Activated gamma-delta T cell treated with Interleukin-2 at 50 U/mL for 16 hours (primary cell): ENCODE measurements at places on chromosomes 3 and 15.
A peak's percentile ranks its signal among the peaks of the same experiment; 100 is the strongest.

- DNase-seq: no peak
These were observed 11.5 kb upstream of the NEK10 start for GRCh38 chr3:27380433-27381357.

DNA sequence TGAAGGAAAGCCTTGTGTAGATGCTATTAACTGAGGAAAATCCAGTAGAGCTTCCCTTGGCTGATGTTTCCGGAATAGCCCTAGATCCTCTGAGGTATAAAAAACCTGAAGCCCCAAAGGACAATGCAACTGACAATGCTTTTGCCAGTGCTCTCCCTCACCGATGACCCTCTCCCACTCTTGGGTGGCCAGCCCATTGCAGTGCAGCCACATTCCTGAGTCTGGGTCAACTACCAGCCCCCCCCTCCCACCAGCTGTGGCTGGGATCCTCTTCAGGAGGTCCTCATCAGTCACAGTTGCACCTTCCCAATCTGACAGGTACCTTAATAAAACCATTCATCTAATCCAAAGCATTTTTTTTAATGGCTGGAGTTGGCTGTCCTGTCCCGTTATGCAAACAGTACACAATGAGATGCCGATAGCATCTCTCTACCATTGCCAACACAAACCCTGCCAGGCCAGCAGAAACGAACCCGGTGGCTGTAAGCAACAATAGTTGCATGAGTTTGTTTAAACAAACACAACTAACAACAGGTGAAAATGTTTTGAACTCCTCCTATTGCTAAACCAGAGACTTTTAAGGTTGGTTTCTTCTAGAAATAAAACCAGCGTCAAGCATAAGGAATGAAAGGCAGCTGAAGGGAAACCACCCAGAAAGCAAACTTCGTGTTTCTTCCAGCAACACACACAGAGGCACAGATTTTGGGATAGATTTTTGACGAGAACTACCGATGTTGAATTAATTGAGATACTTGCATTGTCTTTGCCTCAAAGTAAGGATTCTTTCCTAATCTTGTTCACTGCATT, 128.3 kb upstream of the ARHGEF3 start:
- DNase-seq: no peak

DNA sequence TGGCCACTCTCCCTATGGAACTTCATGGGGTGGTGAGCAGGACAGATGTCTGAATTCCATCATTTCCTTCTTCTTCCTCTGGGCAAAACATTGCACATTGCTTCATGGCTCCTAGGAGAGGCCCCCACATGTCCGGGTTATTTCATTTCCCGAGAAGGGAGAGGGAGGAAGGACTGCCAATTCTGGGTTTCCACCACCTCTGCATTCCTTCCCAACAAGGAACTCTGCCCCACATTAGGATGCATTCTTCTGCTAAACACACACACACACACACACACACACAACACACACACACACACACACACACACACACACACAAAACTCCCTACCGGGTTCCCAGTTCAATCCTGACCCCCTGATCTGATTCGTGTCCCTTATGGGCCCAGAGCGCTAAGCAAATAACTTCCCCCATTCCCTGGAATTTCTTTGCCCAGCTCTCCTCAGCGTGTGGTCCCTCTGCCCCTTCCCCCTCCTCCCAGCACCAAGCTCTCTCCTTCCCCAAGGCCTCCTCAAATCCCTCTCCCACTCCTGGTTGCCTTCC, 1.9 kb downstream of the RHO start:
- DNase-seq: no peak

DNA sequence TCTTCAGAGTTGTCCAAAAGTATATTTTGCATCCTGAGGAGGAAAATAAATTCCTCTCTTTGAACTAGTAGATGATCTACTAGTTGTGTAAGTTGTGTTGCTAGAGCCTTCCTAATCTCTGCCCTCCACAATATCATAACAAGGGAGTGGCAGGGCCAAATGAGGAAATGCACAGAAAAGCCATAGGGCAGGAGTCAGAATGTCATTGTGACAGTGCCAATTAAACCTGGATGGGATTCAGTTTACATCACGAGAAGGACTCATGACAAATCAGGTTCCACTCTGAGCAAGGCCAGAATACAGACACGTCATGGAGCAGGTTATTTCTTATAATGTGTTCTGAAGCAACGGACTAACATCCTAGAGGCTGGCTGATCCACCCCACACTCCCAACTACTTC, 483.2 kb downstream of the CNTN6 start:
- DNase-seq: no peak

- DNase-seq: no peak
These were observed 147.0 kb downstream of the CACNA1D start for GRCh38 chr3:53641397-53641796.

DNA sequence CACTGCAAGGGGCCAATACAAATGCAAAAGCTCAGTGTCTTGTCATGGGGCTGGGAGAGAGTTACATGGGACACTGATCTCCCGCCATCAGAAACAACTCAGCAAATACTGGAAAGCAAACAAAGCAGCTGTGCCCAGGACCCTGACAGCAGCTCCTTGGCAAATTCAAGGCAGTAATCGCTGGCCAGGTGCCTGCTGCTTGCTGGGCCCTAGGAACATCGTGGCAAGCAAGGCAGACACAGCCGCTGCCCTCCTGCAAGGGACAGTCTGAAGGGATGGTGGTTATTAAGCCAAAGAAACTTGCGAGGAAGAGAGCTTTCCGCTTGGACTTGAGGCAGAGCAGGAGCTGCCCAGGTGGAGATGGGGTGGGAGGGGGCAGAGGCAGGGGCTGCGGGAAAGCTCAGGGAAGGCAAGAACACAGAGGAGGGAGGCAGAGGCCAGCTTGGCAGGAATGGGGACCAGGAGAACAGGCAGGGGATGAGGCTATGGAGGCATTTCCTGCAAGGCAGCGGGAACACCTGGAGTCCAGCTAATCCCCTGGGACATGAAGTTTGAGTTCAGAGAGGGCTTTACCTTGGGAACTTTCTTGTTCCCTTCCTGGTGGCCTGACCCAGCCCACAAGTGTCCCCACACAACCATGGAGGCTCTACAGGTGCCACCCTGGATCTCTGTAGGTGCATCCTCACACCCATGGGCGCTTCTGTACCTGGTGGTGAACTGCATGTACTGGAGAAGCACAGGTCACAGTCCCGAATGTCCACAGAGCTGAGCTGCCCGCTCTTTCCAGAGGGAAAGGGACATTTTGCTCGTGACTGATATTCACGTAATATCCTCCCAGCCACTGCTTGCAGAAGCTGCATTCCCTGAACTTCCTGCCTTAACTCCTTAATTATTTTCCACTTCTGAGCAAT, 78.7 kb upstream of the ATP2B2 start:
- no peak for DNase-seq

DNA sequence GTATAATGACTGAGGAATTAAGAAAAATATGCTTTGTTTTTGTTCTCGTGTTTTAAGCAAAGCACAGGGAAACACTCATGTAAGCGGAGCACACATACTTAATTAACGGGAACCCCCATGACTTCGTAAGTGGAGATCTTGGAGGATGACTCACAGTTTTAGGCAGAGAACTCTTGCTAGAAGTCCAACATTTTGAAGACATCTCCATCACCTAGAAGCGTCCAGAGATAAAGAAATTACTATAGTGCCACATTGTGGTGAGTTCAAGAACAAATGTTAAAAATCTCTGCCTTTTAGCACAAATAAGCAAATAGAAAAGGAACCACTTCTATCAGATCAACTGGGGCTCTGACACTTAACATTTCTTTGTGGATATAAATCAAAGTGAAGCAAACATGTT, 194.1 kb upstream of the ARHGEF26 start:
- no peak for DNase-seq

- peak; percentile 48 for DNase-seq
These were observed 201.2 kb downstream of the GOLGA6L6 start for GRCh38 chr15:20340331-20340811.

- no peak for DNase-seq
These were observed 280.3 kb upstream of the MME start for GRCh38 chr3:154799800-154800199.

GRCh38 chr3:124529826-124530571, 200.3 kb upstream of the UMPS start:
- DNase-seq: no peak

- no peak for DNase-seq
These were observed 64.8 kb upstream of the LPP start for GRCh38 chr3:188088948-188089685.

GRCh38 chr3:187968883-187969580, 184.9 kb upstream of the LPP start:
- DNase-seq: no peak

- DNase-seq: no peak
These were observed 48.1 kb downstream of the CFAP20DC start for GRCh38 chr3:59001675-59002074.

GRCh38 chr3:144809380-144809779, 837.8 kb downstream of the DIPK2A start:
- no peak for DNase-seq

GRCh38 chr3:25297667-25298585, 130.1 kb upstream of the RARB start:
- DNase-seq: no peak

DNA sequence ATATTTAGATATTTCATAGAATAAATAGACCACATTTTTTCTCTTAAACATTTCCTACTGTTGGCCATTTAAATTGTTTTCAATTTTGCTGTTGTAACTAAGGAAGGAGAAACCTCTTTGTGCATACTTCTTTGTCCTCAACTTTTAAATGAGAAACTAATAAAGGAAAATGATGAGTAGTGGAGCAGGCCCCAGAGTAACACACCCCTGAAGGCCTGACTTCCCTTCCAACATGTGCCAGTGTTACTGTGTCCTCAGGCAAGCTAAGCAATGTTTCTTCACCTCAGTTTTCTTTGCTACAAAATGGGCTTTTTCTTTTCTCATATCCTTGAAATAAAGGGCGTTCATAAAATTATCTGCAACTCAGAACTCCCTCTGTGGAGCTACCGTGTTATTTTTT, 53.7 kb downstream of the RPL22L1 start:
- DNase-seq: no peak

- DNase-seq: no peak
These were observed 219.7 kb downstream of the WNT5A start for GRCh38 chr3:55267206-55267930.

- no peak for DNase-seq
These were observed 847.1 kb upstream of the ALCAM start for GRCh38 chr3:104519468-104520227.

DNA sequence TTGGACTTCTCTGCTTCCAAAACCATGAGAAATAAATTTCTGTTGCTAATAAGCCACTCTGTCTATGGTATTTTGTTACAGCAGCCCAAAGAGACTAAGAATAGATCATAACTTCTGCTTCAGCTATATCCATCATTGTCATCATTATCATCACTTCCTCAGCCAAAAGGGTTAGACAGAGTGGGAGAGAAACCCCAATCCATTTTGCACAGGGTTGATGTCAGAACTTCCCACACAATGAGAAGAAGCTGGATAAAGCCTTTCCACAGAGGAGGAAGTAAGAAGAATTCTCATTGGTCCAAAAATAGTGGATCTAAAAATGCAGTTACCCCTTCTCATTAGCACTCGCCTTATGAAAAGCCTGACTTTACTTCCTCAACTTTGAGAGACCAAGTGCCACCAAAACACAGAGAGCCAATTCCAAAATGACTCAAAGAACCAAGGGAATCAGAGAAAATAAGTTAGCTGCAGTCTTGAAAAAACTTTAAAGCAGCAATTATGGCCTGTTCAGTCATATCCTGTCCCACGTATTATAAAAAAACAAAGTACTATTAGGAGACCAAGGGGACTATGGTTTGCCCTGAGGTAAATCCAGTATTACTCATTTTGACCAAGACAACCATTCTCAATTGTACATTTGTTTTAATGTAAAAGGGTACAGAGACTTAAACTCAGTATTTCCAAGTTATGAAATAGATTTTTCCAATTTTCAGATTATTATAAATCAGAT, 80.2 kb downstream of the WNT5A start:
- no peak for DNase-seq

DNA sequence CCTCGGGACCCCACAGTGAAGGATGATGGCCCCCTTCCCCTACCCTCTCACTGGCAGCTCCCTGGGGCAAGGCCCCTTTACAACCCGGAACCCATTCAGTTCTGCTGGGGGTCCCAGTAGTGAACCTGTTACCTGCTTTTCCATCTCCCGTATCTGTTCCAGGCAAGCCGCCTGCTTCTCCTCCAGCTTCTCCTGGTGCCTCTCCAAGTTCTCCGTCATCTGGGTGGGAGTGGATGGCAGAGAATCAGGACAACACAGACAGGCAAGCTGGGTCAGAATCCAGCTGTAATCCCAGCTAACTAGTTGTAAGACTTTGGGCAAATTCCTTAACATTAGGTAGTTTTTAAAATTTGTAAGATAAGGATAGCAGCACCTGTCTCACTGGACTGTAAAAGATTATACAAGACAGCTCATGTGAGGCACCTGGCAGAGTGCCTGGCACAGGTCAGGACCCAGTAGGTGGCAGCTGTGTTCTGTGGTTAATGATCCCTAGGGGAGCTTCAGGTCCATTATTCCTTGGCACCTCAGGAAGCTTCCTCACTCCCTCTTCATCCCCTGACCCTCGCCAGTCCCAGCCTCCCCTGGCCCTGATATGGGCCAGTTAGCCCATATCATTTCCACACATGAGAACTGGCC, 6.4 kb upstream of the ANKRD63 start:
- DNase-seq: no peak

GRCh38 chr3:197959500-197959890, 522 bp upstream of the LMLN start:
- DNase-seq: no peak

GRCh38 chr3:53193466-53194209, 32.6 kb downstream of the PRKCD start:
- no peak for DNase-seq

DNA sequence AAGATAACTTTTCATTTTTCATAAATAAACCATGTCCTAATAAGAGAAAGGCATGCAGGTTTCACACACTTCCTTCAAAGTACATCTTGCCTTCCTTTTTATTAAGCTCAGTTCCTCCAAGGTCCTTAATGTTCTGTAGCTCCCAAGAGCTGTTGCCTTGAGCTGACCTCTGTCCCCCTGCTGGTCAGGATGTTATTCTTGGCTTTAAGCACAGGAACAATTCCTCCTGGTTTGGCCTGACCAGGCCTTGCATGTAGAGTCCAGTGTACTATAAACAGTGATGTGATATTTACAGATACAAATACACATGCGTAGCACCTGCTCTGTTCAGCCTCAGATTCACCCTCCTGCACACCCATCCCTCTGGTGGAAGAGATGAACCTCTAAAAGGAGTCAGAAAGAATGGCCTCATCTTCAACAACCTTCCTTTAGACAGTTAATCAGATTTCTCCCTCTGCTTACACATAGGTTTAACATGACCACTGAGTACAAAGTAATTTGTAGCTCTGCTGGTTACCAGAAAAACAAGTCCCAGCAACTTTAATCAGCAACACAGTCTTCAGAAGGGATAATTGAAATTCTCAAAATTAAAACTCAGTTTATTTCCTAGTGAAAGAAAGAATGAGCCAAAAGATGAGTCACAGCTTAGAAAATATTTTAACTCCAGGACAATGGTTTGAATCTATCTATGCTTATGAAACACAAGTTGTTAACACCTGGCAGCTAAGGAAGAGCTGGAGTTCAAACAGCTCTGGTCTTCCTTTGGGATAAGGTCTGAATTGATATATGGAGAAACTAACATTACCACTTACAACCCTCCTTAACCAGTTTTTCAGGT, 46.5 kb downstream of the PTPN9 start:
- DNase-seq: no peak
